ENCODE measurements at places on chromosomes 13 and 19.

- DNase-seq, result no peak
Observed at GRCh38 chr13:95477187-95477586, 75.3 kb upstream of the CLDN10 start.

DNA sequence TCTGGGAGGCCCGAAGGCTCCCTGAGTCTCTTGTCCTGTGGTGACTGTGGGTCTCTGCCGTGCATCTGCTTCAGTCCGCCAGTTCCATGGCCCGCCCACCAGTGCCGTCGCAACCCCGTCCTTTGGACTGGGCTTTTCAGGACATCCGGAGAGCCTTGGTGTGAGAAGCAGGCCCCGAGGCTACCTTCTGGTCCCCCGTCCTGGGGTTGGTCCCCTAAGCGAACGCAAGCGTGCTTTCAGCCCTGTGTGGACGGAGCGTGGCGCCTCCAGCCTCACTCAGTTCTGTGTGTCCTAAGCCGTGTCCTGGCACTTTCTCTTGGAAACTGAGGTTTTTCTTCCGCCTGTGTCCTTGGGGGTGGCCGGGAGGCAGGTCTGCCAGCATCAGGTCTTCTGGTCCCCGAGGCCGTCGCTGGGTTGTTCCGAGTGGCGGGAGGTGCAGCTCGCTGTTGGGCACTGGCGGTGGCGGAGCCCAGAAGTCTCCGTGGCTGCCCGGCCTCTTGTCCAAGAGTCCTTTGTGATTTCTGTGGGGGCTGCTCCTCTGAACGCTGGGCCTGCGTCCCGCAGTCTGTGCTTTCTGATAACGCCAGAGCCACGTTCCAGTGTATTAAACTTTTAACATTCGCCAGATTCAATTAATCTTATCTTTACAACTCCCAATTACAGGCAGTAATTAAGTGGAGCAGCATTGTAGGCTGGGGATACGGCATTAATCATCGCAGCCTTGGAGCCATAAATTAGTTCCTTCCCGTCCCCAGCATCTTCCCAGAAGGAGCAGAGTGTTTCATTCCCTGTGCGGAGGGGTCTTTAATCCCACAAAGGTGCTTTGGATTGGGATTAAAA, 99.5 kb downstream of the KDM4B start:
- DNase-seq, result no peak

GRCh38 chr13:102935896-102936321, 90.1 kb downstream of the ERCC5 start:
- no peak for DNase-seq

DNA sequence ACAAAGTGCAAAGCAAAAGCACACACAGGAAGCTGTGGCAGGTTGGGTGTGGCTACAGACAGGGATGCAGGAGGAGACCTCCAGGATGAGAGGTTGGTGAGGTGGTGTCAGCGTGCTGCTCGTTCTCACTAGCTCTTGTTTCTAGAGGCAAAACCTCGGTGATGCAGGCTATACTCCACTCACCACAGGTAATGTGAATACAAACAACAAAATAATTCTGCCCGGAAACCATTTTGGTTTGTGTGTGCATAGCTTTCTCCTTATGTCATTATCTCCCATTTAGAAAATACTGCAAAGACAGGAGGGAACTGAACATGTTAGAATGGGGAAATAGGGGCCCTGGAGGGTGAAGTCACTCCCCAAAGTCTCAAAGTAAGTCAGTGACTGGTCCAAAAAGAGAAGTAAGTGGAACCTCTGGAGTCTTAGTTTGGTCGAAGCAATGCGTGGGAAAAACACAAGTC, 9.4 kb downstream of the LCP1 start:
- no peak for DNase-seq

- DNase-seq, result no peak
Observed at GRCh38 chr13:91153372-91153771, 194.1 kb upstream of the MIR17HG start.

- DNase-seq, result no peak
Observed at GRCh38 chr13:78608252-78608687, 4.9 kb upstream of the POU4F1 start.

- DNase-seq, result no peak
Observed at GRCh38 chr19:33676999-33677665, 55.4 kb downstream of the CHST8 start.

- DNase-seq, result peak; percentile 38
Observed at GRCh38 chr19:3343619-3344502, 22.5 kb upstream of the NFIC start.

GRCh38 chr19:10112037-10112761, 706 bp downstream of the P2RY11 start:
- no peak for DNase-seq

- no peak for DNase-seq
Observed at GRCh38 chr13:40390401-40390916, 276.0 kb downstream of the FOXO1 start.

DNA sequence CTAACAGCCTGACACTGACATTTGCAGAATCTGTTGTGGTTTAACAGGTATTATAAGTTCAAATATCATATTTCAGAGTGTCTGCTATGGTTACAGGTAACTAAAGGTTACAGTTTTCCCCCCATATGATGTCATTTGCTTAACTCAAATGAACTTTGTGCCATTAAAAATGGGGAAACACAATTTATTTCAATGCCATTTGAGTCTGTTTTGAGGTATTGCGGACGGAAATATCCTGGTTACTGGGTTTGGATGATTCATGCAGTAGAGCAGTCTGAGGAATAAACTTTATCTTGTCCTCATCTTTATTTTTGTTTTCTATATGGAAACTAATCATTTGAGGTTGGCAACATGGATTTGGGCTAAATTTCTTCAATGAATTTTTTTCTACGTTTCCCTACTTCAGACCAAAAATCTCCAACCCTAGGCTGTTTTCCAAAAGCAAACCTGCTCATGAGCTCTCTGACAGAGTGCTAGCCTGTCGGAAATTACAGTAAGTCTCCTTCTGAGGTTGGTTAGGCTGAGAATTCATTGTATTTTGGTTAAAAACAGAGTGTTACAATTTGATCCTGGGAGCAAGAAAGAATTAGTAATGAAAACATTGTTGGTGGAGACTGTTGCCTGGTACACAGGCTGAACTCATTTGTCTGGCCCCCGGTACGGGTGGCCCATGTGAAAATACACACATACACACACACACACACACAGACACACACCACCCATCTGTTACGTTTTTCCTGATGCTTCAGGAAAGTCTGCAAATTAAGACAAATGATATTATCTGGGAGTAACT, 66.1 kb downstream of the AKAP11 start:
- DNase-seq, result no peak

DNA sequence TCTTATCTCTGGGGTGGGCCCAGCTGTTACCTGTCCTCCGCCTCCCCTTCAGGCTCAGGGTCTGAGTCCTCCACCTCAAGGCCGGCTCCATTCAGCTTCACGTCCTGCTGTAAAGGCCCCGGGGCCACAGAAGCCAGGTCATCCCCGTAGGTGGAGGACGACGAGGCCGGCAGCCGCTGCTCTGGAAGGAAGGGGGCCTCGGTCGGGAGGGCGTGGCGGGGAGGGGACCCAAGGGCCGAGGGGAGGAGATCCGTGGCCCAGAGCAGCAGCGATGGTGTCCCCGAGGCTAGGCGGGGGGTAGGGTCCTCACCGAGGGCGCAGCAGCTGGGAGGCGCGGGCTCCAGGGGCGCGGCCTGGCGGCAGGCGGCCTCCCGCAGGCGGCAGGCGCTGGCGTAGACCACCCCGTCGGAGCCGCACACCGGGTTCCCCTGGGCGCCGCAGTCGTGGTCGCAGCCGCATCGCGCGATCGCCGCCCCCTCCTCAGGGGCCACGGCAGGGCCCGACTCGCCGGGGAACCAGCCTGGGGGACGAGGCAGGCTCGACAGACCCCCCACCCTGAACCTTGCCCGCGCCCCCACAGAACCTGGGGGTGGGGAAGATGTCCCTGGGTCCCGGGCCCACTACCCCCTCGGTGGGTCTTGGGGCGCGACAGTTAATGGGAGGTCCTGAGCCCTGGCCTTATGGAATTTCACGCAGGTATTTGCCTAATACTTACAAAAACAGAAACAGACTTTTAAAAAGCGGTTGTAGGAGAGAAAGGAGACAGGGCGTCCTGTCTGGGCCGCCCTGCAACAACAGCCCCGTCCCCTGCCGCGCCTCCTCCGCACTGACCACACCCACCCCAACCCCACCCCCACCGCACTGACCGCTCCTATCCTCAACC, 7.6 kb downstream of the F2RL3 start:
- no peak for DNase-seq

DNA sequence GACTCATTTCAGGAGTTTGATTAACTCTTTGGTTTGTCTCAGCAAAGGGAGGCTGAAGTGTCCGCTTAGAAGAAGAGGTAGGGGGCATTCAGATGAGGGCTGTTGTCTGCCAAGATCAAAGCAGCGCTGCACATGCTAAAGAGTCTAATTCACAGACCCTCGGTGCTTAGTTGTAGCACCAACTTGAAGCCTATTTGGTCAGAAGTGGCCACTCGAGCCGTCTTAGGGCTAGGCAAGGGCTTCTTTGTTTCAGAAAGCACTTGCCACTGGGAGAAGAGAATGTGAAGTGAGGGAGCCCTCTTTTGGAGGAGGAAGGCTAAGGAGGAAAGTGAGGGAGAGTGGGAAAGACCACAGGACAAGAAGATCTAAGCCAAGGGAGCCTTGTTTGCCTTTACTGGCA, 313.4 kb upstream of the TMTC4 start:
- no peak for DNase-seq

DNA sequence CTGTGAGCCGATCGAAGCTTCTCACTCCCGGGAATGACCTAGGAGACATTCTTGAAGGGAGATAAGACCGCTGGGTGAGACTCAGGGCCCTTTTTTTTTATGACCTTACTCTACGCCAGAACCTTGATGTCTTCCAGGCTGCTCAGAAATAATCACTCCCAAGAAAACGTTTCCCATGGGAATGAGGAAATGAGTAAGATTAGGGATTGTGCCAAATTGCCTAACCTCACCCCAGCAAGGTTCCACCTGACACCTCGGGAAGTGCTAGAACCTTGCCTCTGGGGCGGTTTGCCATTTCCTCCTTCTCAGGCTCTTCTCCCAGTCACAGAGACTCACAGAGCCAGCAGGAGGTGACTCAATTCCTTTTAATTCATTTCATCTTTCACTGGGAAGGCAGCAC, 2.3 kb downstream of the SLC46A3 start:
- no peak for DNase-seq

GRCh38 chr19:3066482-3067049, 4.3 kb upstream of the TLE5 start:
- DNase-seq, result no peak

DNA sequence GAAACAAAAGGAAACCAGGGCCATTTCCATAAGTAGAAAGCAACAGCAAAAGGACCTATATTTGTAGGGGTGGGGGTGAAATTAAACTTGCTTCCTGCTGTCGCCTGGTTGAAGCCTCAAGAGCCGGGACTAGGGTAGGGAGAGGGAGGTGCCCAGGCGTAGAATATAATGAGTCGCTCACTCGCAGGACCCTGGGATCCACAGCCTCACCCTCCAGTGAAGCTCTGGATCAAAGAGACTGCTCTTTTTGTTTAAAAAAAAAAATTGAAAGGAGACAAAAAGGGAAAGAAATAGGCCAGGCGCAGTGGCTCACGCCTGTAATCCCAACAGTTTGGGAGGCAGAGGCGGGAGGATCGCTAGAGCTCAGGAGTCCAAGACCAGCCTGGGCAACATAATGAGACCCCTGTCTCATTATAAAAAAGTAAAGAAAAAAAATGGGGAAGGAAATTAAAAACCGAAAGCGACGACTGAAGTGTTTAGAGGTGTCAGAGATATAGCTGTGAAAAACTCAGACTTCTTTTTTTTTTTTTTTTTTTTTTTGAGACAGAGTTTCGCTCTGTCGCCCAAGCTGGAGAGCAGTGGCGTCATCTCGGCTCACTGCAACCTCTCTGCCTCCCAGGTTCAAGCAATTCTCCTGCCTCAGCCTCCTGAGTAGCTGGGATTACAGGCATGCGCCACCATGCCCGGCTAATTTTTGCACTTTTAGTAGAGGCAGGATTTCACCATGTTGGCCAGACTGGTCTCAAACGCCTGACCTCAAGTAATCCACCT, 10.9 kb upstream of the ADGRE5 start:
- DNase-seq, result no peak

- DNase-seq, result no peak
Observed at GRCh38 chr13:60765700-60766411, 368.8 kb downstream of the TDRD3 start.

GRCh38 chr13:101383595-101383994, 32.7 kb downstream of the NALCN start:
- DNase-seq, result no peak

- DNase-seq, result no peak
Observed at GRCh38 chr19:28296506-28296905, 916.4 kb downstream of the UQCRFS1 start.

DNA sequence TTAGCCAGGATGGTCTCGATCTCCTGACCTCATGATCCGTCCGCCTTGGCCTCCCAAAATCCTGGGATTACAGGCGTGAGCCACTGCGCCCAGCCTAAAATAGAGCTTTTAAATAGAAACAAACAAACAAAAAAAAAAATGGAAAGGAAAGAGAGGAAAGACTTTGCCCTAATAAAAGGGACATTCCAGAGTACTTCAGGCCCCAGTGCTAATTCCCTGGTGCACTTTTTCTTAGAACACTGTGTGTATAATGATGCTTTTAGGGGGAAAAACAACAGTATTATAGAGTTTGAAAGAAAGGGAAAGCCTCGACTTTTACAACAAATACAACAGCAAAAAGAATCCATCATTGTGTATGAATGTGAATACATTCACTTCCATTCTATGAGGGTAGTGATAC, 104.7 kb downstream of the CRYL1 start:
- DNase-seq, result no peak

- peak; percentile 100 for DNase-seq
Observed at GRCh38 chr19:8389891-8390616, at the start of gene RAB11B. Gene RAB11B (plus strand): TSS chr19:8390360. CDS start chr19:8390417, 57 bp downstream.

DNA sequence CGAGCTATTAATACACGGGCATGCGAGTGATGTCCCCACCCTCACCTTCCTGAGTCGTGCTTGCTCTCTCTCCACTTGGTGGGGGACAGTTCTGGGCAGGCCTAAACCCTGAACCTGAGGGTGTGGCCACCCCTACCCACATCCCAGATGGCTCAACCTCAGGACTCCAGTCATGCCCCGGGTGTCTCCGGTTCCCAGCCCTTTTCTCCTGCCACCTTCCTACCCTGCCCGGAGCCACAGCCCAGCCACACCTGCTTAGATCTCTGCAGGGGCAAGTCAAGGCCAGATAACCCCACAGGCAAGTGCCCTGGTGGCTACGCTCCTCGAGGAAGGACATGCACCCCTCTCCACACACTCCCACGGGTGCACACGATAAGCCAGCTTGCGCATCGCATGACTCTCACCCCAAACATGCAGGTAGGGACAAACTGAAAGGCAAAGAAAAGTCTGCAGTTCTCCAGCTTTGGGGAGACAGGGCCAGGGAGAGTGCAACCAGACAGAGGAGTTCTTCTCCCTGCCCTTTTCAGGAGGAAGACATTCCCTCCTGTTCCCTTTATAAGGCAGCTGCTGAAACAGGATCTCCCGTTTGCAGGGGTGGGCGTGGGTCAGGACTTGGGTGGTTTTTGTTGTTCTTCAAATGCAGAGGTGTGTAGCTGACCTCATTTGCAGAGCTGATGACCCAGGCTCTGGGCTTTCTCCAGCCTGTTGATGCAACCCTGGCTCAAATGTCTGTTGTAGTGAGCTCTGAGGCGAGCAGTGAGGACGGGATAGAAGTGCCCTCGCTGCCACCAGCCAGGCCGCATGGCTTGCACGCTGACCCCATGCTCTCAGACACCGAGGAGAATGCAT, 88.6 kb downstream of the DPF1 start:
- DNase-seq, result no peak

- no peak for DNase-seq
Observed at GRCh38 chr19:11534948-11535347, 3.7 kb upstream of the CNN1 start.

Data from bone marrow (tissue), 2 donors.